ENCODE measurements at places on chromosomes 6 and 20.

DNA sequence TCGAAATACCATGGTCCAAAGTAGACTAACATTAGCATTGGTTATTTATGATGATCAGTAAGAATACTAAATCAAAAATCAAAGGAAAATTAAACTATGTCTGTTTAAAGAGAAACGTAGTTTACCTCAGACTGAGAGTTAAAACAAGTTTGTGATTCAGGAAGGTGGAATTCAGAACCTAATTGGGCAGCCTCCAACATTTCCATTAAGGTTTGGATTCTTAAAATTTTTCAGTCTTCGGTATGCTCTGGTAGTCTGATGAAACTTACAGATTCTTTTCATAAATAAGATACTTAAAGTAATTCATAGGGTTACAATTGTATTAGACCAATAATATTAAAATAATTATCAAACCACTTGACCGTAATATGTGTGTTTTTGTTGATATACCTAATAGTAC lies 18.6 kb downstream of the HFE start:
- DNase-seq: no peak

DNA sequence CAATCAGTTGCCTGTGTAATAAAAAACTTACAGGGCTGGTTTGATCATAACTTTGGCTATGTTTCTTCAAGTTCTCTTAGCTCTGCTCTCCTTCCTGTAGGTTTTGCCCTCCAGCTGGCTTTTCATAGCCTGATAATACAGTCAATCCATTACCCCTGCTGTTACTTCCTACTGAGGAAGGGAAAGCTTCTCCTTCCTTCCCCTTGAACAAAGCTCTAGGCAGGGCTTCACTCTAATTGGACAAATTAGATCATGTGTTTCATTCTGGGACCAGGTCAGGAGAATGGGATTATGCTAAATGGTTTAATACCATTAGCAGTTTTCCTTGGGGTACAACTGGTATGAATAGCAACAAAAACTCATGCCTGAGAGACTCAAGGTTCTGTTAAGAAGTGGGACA lies 106.8 kb upstream of the MCHR2 start:
- DNase-seq: no peak

- no peak for DNase-seq
Measured at GRCh38 chr20:15866916-15867730, 706.1 kb downstream of the KIF16B start.

DNA sequence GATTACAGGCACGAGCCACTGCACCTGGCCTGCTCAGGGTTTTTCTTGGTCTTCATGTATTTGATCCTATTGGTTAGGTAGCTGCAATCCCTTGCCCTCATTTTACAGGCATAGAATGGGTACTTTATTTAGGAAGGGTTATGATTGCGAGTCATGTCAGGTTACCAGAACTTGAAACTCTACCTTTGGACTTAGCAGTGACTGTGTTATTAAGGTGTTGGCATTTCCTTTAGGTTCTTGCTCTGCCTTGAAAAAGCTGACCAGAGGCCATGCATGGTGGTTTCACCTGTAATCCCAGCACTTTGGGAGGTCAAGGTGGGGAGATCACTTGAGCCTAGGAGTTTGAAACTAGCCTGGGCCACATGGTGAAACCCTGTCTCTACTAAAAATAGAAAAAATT lies 24.5 kb downstream of the JARID2 start:
- no peak for DNase-seq

Data from stimulated activated CD8-positive, alpha-beta memory T cell treated with anti-CD3 and anti-CD28 coated beads, Interleukin-4, amount 100 ng/mL, for 48 hours (primary cell).